ENCODE measurements at places on chromosomes 12 and 14.
A peak's percentile ranks its signal among the peaks of the same experiment; 100 is the strongest.

DNA sequence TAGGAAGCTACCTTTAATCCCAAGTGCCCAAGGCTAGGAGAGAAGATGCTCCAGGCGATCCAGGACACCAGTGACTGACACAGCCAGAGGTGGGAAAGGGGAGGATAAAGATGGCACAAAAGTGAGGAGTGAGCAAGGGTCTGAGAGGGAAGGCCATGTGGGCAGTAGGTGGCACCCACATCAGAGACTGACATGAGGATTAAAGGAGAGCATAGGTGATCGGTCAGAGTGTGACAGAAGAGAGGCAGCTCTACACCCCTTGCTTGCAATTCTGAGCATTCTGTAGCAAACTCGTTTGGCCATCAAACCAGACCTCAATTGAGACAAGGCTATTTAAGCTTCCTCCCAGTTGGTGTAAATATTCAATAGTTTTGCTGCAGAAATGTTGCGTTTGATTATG lies 724 bp upstream of the CD27 start:
- no peak for DNase-seq

GRCh38 chr12:52389313-52390207 lies 4.1 kb upstream of the KRT84 start:
- DNase-seq: peak; percentile 43

DNA sequence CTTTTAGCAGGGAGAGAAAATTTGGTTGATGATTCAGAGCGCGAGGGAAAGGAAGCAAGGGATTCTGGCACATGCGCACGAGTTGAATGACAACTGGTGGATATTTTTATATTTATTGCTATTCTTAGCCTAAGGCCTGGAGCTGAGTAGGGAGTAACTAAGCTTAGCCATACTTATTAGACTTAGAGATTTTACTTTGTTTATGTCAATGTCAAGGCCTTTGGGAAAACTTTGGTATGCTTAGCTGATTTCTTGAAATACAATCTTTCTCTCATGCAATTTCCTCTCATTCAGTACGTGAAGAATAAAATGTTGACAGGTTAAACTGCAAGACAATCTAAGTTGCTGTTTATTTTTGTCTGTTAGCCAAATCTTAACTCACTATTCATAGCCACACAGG lies 101.1 kb downstream of the CRADD start:
- peak; percentile 98 for DNase-seq

- DNase-seq: peak; percentile 84
Measured at GRCh38 chr12:41486718-41487117, 298.6 kb downstream of the PDZRN4 start.

DNA sequence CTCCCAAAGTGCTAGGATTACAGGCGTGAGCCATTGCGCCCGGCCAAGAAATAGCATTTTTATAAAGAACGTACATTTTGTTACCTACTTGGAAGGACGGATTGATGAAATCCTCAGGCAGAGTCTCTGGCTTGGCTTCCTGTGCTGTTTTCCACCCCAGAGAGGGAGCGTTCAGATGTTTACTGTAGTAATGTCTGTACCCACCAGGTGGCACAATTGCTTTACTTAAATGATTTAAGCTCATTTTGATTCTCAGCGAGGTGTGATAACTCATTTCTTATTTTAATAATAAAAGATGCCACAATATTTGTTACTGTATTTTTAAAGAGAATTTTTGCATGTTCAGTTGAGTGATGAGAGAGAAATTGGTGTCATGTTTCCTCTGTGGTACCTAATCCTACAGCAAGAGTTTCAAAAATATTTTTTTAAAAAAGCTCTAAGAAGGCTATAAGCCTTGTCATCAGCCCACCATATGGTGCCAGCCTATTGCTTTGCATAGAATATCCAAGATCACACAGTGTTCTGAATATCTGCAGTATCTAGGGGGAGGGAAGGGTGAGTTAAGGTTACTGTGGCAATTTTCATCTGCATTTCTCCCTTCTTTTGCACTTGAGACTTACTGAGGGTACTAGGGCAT lies 82.6 kb upstream of the TRAF3 start:
- peak; percentile 74 for DNase-seq

GRCh38 chr12:104994336-104994735 lies 8.2 kb downstream of the NOPCHAP1 start:
- DNase-seq: no peak

GRCh38 chr12:119178544-119179334 lies at the start of gene HSPB8:
Gene HSPB8, plus strand, starts transcription at chr12:119178931. Its CDS starts 382 bp downstream, at chr12:119179313.
- peak; percentile 94 for DNase-seq

- no peak for DNase-seq
Measured at GRCh38 chr12:12488296-12488695, 74.4 kb downstream of the DUSP16 start.

- no peak for DNase-seq
Measured at GRCh38 chr12:104653730-104654664, 197.2 kb downstream of the CHST11 start.

DNA sequence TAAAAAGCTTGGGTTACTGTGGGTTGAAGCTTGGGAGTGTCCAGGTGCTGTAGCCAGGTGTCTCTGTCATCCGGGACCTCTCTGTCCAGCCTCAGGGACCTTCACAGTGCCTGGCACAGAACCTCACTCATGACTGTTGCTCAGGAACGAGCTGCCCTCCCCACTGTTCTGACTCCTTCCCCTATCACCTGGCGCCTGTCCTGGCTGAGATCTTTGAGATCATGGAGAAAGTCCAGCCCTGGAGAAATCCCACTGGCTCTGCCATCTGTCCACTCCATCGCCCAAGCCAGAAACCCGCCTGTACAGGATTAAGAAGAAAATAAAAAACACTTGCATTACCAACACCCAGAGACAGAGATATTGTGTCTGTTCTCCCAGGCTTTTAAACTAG lies 53.5 kb downstream of the DGLUCY start:
- DNase-seq: no peak

DNA sequence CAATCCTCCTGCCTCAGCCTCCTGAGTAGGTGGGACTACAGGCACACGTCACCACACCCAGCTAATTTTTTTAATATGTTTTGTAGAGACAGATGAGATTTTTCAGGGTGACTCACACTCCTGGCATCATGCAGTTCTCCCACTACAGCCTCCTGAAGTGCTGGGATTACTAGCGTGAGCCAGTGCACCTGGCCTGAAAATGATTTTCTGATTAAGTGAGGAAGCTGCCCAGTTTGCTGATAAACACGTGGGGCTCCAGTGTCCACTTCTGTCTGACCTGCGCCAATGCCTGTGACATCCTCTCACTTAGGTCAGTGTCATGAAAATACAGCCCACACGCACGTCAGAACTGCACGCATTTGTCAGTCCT lies 37.0 kb upstream of the SFSWAP start:
- peak; percentile 7 for DNase-seq

DNA sequence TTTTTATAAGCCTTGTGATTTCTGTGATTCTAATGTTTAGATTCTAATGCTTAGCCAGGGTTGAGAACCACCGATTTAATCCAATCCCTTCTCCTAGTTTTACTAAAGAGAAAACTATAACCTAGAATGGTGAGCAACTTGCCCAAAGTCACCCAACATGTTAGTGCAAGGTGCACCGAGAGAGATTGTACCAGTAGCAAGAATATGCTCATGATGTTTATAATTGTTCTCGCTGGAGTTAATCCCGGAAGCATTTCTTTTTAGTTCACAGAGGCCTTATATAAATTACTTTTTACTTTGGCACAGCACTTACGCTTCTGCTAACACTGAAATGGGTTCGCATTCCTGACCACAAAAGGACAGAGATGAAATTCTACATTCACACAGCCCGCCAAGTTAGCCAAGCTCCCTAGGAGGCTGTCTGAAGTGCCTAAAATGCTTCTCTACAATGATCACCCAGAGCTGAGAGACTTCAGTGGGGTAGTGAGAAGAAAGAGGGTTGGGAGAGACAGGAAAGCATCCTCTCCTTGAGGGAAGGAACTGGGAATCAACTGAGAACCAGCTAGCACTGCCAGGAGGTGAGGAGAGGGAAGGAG lies 579 bp upstream of the BLOC1S1 start:
- DNase-seq: peak; percentile 33

DNA sequence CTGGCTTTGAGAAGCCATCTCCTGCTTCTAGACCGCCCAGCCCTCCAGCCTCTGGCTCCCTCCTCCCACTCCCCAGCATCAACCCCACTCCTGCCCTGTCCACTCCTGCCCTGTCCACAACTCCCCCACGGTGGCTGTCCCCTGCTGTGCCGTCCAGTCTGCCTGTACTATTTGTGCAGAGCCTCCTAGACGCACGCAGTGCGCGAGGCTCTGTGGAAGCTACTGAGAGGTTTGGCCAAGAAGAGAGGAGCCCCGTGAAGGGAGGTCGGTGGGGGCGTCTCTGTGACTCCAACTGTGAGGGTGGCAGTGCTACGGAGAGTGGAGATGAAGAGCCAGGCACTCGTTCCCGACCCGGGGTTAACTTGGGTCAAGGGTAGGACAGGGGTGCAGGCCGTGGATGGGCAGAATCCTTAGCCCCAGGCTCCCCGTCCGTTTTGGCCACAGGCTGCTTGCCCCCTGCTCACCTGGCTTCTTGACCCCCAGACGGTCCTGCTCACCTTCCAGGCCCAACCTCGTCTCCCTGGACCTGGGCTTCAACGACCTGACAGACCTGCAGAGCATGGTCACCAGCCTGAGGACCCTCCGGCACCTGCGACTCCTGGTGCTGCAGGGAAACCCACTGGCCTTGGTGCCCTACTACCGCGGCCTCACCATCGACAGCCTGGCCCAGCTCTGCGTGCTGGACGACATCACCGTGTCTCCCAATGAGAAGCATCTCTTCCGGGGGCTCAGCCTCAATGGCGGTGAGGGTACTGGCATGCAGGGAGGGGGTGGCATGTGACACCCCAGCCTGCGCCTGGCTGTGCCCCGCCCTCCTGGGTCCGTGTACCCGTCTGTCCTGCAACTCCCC lies 6.9 kb downstream of the LRRC43 start:
- DNase-seq: no peak

DNA sequence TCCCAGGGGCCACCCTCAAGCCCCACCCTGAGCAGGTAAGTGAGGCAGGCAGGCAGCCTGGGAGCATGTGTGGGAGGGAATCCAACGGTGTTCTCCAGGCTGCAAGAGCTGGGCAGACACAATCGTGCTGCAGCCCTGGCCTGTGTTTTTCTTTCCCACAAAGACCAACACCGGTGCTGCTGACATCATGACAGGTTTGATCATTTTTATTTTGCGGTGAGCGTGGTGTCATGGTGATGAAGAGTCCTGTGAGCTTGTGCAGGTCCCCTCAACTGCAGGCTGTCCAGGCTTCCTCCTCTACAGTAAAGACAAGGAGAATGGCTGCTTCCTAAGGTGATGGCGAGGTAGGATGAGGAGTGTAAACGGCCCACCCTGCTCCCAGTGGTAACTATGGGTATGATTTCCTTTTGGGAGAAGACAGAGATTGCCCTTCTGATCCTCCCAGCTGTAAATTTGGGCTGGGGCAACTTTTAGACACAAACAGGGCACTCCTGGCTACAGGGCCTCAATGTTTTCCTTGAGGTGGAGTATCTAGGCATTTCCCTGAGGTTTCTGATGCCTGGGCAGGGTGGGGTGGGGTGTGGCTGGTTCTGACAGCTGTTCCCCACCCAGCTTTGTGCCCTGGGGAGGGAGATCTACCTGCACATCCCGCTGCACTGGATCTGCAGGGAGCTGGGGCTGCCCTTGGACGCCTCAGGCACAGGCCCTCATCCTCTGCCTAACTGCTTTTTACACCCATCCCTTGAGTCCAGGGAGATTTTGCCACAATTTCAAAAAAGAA lies 109.1 kb downstream of the VCPKMT start:
- DNase-seq: no peak

DNA sequence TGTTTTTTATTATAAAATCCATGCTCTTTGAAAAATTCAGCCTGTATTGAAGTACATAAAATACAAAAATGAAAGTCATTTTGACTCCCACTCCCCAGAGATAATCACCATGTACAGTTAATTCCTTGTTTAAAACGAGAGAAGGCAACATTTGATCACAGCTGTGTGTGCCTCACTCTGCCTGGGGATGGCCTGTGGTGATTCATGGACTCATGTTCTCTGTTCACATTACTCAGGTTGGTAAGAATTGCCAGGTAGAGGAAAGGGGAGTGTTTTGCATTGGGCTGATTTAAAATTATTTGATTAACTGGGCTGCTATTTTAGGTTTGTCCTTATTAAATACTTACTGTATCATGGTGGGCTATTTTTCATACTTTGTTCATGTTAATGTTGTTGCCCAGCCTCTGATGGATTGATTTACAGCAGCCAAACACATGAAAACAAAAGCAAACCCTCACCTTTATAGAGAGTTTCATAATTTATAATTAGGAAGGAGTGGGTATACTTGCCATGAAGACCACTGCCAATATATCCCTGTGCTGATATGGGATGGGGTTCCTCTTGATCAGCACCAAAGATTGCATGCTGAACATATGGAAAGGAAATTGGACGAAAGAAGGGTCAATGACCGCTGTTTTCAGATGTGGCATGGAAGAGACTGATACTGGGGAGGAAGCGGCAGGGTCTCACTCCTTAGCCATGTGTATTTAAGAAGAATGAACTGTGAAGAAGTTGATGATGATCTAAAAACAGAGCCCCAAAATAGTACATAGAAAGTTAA lies 3.0 kb downstream of the ZBTB1 start:
- no peak for DNase-seq

DNA sequence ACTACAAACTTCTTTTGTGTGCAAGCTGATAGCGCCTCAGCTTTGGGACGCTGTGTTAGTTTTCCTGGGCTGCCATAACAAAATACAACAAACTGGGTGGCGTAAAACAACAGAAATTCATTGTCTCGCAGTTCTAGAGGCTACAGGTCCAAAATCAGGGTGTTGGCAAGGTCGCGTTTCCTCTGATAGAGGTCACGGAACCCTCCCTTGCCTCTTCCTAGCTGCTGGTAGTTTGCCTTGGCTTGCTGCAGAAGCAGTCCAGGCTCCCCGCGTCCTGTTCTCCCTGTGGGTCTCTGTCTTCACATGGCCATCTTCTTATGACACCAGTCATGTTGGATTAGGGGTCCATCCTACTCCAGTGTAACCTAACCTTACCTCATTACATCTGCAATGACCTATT lies 32.8 kb upstream of the PTGR2 start:
- DNase-seq: no peak

- DNase-seq: no peak
Measured at GRCh38 chr12:55687746-55688145, 20.0 kb downstream of the ITGA7 start.

- DNase-seq: peak; percentile 37
Measured at GRCh38 chr12:65470256-65470655, 191.8 kb downstream of the MSRB3 start.

Measured in EH (cell line).